ENCODE measurements at places on chromosomes 2 and 18.
A peak's percentile ranks its signal among the peaks of the same experiment; 100 is the strongest.

DNA sequence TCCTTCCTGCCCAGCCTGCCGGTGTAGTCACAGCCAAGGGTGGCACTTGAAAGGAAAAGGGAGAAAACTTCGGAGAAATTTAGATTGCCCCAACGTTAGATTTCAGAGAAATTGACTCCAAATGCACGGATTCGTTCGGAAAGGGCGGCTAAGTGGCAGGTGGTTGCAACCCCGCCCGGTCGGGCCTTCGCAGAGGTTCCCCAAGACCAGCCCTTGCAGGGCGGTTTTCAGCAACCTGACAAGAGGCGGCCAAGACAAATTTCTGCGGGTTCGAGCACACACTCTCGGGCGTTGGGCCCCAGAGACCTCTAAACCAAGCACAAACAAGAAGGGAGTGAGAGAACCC, 4.8 kb downstream of the ONECUT2 start:
- DNase-seq: no peak

DNA sequence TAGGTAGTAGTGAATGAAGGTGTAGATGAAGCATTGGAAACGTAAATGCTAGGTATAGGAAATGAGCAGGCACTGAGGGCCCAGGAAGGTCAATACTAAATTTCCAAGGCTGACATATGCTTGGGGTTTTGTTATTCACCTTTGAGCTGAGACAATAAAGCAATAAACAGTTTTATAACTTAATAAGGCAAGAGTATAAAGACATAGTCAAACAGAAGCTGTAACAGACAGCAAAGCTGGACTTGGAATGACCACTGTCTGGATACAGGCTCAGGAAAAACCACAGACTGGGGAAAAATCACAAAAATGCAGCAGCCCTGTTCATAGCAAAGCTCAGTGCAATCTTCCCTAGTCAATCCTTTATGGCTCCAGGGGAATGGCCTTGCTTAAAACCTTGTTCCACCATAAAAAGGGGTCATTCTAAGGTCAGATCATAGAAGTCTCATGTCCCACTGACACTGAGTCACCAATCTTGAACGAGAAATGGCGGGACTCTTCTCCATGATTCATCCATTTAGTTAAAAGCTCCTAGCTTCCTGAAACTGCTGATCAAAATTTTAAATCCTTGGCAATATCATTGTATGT, 493.3 kb downstream of the CMPK2 start:
- no peak for DNase-seq

DNA sequence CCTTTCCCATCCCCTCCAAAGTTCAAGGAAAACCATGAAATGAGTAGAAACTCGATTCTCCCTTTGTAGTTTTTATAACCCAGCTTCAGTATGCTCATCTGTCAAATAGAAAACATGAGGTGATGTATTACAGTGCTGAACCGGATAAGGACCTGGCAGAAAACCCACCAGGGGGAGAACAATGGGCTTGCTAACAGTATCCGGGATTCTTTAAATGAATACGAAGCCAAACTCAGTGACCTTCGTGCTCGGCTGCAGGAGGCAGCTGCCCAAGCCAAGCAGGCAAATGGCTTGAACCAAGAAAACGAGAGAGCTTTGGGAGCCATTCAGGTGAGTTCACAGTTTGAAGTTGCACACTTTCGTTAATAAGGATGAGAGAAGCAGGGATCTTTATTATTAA, 113.6 kb upstream of the TTC39C start:
- no peak for DNase-seq

GRCh38 chr2:70140791-70141211, 50.0 kb downstream of the C2orf42 start:
- no peak for DNase-seq

GRCh38 chr2:10228611-10229365, 73.9 kb upstream of the HPCAL1 start:
- no peak for DNase-seq

- DNase-seq: no peak
These were observed 215.1 kb downstream of the ZNF385B start for GRCh38 chr2:179646173-179646769.

GRCh38 chr18:52536039-52536438, 196.0 kb downstream of the DCC start:
- peak; percentile 2 for DNase-seq

DNA sequence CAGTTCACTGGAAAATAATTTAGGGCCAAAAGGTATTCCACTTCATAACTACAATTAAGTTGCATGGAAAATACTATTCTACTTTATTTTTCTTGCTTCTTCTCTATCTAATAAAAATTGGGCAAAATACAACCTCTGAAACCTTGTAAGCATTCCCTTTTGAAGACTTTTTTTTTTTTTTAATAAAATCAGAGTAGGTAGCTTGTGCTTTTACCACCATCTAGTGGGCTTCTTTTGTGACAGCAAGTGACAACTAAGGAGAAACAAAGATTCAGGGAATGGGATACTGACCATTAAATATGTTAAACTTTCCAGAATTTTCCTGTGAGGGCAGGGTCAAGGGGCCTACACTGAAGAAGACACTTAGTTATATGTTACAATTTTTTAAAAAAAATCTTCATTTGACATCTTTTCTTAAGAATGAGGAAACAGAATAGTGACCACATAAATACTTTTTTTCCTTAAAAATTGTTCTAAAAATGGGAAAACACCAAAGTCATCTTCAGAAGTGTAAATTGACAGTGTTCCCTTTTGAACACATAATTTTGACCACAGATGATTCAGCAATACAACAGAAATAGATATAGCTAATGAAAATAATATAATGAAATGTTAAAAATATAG, 1183.2 kb upstream of the ACVR2A start:
- peak; percentile 40 for DNase-seq

GRCh38 chr2:31054842-31055388, 83.3 kb downstream of the GALNT14 start:
- peak; percentile 38 for DNase-seq

DNA sequence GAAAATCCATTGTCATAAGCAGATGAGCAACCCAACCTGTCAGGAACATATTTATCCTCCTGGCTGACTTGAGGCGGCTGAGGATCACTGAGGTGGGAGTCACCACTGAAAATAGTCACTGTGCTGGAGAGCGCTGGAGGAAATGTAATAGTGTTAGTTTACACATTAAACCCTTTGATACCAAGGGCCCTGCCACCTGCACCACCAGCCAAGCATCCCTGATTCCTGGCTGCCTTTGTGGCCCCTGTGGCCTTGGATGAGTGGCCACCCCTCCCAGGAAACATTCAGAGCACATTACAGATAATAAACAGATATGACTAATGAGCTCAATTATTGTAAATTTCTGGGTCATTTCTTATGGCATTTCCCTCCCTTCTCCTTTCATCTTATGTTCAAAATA, 105.9 kb downstream of the LYPD1 start:
- DNase-seq: no peak

GRCh38 chr18:7000484-7001096, 117.0 kb downstream of the LAMA1 start:
- peak; percentile 20 for DNase-seq

- DNase-seq: peak; percentile 12
These were observed 36.1 kb downstream of the ZRANB3 start for GRCh38 chr2:135494917-135495316.

DNA sequence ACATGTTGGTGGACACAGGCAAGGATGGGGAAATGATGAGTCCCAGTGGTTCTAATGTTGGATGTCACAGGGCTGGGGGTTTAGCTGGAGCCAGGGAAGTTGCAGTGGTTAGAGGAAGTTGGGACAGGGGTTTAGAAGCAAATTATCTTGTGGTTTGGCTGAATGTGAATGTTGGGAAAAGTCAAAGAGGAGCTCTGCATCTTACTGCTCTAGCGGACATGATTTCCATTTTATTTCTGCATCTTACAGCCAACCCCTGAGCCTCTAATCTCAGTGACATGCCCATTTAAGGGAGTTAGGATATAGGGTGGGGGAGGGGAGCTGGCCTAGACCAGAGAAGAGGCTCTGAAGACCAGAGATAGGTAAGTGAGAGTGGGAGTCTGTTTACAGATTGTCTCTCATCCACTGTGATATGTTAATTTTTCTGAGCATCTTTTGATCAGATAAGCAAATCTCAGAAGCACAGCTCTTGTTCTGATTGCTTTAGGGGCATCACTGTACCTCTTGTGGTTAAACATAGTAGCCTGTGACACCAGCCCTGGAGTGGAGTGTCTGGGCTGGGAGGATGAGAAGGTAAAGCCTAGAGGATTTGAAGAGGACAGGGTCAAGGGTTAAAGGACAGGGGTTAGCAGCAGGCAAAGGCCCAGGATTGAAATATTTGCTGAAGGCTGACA, 43.6 kb downstream of the SETBP1 start:
- peak; percentile 69 for DNase-seq

DNA sequence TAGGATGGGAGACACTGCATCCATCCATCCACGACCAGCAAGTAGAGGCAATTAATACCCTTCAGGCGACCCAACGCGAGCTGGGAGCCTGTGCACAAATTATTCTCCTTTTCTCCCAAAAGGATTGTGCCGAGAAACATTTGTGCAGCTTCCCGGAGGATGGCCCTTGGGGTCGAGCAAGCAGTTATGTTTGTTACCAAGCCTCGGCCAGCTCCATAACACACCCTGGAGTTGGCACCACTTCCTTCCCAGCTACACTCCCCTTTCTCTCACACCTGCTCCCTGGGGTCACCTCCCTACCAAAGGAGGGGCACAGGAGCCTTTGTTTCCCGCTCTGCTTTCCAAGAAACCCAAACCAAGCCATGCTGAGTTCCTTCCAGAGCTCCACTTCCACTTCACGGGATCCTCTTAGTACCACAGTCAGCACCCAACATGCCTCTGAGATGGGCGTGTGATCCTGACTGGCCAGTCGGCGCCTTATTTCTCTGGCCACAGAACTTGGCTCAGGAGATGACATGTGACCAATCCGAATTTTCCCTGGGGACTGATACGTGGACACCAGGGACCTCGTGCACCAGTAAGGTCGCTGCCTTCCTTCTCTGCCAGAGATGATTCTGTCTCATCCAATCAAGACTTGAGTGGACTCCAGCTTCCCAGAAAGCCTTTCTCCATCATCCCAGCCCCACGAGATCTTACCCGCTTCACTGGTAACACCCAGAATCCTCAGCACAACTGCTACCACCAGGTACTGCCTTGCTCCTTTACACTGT, 28.5 kb downstream of the GPR55 start:
- DNase-seq: no peak

DNA sequence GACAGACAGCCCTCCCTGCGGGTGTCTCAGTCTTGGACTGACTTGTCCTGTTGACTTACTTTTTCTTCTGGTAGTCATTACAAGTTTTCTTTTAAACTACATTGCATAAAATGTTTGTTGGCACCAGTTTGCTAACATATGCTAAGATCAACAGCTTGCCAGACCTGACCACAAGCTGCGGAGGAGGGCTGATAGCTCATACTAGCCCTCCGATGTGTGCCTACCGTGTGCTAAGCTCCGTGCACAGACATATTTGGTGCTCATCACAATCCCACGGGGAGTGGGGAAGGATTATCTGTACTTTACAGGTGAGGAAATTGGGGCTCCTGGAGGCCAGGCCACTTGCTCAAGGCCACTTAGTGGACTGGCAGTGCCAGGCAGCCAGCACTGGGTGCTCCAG, 72.8 kb upstream of the YPEL5 start:
- DNase-seq: no peak

DNA sequence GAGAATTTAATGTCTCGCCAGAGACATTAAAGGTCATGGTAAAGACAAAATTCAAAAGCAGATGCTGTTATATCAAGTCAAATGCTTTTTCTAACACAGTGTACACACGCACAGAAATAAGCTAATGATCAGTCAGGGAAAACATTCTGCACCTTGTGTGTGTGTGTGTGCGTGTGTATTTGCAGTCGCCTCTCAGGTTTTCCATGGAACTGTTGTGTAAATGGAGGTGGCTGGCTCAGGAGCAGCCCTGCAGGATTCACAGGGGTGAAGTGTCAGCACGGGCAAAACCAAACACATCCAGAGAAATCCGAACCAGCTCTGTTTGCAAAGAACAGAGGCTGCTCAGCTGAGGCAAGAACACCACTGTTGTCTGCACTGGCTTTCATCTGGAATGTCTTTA, 76.2 kb upstream of the YWHAQ start:
- DNase-seq: no peak

DNA sequence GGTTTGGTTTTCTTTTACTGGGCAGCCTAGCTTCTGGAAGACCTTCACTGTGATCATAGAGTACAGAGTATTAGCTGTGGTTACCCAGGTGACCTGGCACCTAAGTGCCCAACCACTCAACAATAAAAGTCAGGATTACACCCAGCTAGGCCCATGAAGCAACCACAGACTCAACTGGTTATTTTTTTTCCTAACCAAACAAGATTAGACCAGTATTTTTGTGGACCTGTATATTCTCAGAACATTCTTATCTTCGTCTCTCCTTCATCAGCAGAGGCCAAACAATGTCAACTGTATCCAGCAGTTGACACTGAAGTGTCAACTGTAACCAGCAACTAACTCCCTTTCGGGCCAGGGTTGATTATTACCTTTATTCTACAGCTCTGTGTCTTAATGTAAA, 289.2 kb upstream of the SLC39A10 start:
- DNase-seq: no peak

- DNase-seq: no peak
These were observed 807 bp downstream of the GAREM1 start for GRCh38 chr18:32469691-32470459.

DNA sequence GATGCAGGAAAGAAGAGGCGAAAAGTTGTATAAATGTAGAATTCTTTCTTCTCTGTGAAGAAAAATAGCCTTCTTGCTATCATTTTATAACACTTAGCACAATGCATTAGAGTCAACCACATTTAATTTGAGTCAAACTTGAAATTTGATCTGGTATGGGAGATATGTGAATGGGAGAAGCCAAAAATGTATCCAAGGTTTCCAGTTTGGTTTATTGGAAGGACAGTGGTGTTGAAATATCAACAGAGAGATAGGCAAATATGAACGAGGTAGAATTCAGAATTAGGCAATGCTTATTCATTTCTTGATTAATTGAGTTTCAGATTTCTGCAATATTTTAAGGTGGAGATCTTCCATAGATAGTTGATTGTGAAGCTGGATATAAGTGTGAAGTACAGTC, 991.9 kb upstream of the CHAC2 start:
- DNase-seq: no peak

DNA sequence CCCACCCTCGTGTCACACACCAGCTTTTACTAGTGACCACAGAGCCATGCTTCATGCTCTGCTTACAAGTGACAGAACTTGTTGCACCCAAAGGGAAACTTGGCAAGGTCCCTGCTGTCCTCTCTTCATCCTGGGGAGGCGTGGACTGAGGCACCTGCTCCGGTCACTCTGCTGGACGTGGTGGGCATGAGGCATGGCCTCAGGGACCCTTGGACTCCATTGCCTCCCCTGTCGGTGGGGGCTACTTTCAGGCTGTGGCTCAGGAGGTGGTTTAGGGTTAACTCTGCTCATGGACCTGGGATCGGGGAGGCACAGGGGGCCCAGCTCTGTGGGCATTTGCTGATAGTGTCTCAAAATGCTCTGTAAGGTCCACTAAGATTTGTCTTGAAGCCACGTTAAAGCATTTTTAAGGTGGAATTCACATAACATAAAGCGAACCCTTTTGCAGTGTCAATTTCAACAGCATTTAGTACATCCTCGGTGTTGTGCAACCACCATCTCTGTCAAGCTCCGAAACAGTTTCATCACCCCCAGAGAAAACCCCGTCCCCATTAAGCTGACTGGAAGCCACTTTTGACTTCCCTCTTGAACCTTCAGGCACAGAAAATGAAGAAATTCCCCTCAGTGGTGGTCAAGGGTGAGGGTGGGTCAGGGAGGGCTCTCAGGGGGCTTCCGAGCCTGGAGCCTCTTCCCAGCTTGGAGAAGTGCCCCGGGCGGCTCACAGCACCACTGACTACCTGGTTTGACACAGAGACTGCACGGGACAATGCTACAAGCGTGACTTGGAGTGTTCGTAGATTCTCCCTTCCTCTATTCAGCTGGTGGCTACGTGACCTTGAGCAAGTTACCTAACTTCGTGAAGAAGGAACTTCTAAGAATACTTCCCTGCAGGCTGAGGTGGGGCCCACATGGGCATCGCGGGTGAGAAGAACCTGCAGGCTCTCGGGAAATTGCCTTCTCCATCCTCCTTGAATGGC, 100.0 kb upstream of the HDAC4 start:
- DNase-seq: peak; percentile 88
